ENCODE measurements at places on chromosomes 7 and 10.

DNA sequence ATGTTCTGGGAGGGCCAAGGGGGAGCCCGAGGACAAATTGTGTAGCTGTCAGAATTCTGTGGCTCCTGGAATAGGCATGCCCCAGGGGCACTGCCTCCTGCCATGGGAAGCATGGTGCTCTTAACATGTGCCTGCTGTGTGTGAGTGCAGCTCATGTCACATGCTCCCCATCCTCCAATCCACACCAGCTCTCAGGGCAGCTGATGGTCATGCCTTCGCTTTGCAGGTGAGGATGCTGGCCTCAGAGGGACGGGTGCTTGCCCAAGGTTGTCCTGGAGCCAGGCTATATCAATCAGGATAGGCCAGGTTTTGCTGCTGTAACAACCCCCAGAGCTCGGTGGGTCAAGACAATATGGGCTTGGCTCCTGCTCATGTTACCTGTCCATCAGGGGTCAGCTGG, 303.4 kb downstream of the RPS24 start:
- DNase-seq, result no peak

GRCh38 chr10:128050121-128050516, 76.1 kb downstream of the MKI67 start:
- DNase-seq, result no peak

- no peak for DNase-seq
Observed at GRCh38 chr7:6545398-6546126, 5.7 kb downstream of the GRID2IP start.

GRCh38 chr7:95863623-95864022, 91.3 kb downstream of the DYNC1I1 start:
- no peak for DNase-seq

DNA sequence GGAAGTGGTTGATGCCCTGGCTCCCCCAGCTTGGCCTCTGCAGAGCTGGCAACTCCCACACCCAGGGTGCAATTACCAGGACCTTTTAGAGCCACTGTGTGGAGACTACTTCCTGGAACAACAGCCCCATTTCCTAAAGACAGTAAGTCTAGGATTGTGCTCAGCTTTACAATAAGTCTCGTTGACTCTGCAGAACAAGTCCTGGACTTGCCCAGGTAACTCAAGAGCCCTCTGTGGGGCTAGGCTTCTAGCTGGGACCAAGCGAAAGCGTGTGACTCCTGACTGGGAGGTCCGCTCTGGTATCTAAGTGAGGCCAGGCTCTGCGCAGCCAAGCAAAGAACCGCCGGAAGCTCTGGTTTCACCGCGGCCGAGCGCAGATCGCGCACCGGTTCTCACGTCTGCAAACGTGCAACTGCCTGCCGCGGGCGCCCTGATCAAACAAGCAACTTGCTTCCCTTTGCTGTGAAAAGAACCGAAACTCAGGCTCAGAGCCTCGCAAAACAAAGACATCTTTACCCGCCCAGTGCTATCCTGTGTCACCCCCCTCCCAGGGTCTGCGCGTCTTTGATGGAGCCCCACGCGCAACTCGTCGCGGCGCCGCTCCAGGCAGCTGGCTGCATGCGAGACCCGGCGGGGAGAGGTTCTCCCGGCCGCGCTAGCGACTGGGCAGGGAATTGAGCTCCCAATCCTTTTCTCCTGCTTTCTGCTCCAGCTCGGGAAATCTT, 4.4 kb upstream of the PDLIM1 start:
- no peak for DNase-seq

- DNase-seq, result no peak
Observed at GRCh38 chr10:72332423-72333111, 22.2 kb downstream of the DNAJB12 start.

- DNase-seq, result no peak
Observed at GRCh38 chr10:5551531-5552375, 27.0 kb downstream of the CALML3 start.

GRCh38 chr7:154841731-154842331, 161.1 kb downstream of the PAXIP1 start:
- DNase-seq, result no peak

DNA sequence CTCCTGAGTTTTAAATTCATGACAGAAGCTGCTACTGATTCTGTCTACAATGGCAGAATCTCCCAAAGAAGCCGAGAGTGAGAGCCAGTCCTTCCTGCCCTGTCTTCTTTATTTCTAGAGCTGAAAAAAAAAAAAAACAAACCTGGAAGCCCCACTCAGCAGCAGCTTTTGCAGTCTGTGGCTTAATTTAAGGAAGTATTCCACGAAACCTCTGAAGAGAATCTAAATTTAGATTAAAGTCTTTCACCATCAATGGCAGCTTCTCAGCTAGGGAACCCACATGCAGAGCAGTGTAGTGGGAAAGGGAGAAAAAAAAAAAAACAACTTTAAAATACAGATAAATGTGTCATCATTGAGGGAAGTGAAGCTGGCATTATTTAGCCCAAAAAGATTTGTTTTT, 23.4 kb downstream of the SMURF1 start:
- no peak for DNase-seq

DNA sequence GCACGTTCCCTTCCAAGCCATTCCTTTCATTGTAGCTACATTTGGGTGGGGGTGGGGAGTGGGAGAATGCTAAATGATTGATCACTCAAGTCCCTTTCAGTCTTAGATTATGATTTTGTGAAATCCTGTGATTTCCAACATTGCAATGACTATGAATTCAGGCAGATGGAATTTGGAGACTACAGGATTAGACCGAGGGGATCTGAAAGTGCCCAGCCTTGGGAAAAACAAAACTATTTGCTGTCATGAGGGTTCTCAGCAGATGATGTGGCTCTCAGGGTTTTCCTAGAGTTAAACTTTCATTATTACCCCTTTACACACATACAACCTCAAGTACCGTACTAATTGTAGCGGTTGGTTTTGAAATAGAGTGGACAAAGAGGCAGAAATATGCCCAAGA, 4.7 kb downstream of the MACROH2A2 start:
- DNase-seq, result no peak

- no peak for DNase-seq
Observed at GRCh38 chr7:157477550-157478212, 140.9 kb downstream of the DNAJB6 start.
